ENCODE measurements at places on chromosomes 13 and 19.

- no peak for DNase-seq
Measured at GRCh38 chr13:72643311-72643989, 84.0 kb downstream of the MZT1 start.

DNA sequence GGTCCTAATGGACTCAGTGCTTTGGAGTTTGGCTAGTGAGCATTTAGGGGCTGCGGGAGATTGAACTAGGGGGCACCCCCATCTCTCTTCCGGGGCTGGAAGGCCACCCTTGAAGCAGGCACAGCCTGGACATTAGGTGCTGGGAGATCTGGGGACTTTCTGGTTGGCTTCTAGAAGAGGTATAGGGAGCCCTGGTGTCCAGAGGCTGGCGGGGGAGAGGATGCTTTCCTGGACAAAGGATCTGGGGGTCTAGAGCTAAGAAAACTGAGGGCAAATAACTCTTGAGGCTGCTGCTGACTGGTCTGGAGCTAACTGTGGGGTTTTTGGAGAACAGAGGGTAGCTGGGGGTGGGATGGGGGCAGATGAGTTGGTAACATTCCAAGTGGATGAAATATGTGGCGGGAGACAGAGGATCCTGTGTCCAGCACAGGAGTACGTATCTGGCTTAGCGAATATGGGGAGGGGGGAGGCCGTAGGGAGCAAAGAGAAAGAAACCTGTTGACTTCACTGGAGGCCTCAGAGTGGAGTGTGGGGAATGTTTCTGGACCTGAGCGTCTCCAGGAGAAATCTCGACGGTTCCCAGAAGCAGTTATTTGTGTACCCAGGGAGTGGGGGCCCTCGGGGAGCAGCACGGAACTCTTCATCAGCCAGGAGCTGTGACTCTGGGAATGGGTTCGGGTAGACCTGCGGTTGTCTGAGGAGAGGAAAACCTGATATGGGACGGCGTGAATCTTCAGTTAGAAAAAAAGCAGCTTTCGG lies 1.4 kb downstream of the HNRNPUL1 start:
- DNase-seq, result no peak

GRCh38 chr13:27023385-27024073 lies 148.1 kb downstream of the USP12 start:
- no peak for DNase-seq

DNA sequence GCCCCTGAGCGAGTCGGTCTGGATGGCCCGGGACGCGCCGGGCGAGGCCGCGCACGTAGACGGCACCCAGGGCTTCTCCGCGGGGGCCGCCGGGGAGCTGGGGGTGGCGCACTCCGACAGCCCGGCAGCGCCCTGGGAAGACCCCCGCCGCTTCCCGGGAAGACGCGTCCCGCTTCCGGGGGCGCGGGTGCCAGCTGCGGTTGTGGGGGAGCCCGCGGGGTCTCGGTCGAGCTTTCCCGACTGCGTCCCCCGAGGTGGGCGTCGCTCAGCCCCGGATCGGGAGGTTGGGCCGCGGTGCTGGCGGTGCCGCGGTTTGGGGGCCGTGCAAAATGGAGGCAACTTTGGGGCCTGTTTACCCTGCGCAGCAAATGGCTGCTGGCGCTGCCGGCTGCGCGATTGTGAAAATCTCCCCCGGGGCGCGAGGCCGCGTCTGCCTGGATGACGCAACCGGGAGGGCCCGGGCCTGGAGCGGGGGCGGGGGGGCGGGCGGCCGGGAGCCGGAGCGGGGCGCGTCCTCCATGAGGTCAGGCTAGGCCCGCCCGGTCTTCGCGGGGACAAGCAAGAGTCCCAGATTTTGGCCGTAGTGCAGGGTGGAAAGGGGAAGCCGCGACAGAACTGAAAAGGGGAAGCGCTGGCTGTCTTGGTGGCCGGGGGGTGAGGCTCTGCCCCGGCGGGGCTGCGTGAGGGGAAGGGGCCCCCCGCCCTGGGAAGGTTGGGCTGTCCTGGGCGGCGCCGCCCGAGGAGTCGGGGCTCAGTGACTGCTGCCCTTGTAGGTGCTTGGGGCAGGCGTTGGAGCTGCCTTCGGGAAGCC lies 11.3 kb downstream of the PEAK3 start:
- DNase-seq, result no peak

DNA sequence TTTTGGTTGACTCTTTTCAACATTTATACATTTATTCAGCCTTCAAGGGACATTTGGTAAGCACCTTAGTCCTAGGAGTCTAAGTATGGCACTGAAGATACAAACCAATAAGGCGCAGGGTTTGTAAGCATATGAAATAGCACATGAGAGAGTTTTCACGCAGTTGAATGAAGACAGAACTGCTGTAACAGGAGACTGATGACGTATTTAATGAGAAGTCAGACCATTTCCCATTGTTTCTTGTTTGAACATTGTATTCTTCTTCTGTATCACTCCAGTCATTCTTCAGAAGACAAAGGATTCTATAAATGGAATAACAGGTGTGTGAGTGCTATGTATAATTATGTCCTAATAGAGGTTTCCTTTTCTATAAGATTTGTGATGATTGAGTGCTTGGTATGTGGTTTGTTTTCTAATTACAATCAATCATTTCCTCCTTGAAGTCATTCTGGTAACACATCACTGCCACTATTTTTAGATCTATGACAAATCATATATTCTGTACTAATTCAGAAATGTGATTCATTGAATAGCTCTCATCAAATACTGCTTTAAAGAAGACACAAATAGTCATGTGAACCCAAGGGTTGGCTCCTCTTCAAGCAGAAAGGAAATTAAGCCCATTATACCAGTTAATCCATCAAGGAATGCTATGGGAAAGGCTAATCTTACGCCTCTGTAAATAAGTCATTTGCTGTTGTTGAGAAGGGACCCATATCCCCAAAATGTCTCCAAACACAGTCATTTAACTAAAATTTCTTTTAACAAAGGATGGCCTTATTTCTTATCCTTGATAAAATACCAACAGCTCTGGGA lies 222.8 kb upstream of the NBEA start:
- no peak for DNase-seq

GRCh38 chr19:46366620-46367292 lies 19.9 kb downstream of the PPP5C start:
- DNase-seq, result no peak

- DNase-seq, result no peak
Measured at GRCh38 chr19:8398311-8398771, 8.2 kb downstream of the RAB11B start.

GRCh38 chr19:48218997-48219396 lies 36.7 kb downstream of the CARD8 start:
- no peak for DNase-seq

DNA sequence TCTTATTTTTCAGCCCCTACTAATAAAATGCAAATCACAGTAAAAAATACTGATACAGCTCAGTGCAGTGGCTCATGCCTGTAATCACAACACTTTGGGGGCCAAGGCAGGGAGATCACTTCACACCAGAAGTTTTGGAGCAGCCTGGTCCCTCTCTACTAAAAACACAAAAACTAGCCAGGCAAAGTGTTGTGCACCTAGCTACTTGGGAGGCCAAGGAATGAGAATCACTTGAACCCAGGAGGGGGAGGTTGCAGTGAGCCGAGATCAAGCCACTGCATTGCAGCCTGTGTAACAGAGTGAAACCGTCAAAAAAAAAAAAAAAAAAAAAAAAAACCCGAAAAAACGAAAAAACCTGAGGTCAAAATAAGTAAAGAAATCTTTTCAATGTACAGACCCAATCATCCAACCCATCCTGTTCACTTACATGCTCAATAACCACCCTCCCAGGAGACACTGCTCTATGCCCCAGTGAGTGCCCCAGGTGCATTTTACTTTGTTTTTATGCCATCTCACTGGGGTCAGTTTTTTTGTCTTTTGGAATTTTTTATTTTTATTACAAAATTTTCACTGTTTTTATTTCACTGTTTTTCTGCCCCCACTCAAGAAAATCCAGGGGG lies 107.0 kb downstream of the ZNF486 start:
- no peak for DNase-seq

- no peak for DNase-seq
Measured at GRCh38 chr13:47306991-47307390, 410.1 kb upstream of the HTR2A start.

DNA sequence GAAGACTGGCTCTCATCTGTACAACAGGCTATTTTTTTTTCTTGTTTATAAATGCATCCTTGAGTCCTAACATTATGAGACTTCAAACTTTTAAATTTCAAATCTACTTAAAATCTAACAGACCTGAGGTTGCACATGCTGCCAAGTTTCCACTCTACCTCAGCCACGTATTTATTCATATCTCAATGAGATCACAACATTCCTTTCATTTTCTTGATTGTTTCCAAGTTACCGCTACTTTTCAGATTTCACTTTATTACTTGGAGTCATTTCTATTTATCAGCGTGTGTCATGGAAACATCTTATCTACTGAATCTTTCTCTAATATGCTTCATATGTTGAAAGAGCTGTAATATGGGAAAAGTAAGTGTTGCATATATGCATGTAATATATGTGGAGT lies 1257.5 kb upstream of the ATXN8OS start:
- no peak for DNase-seq

DNA sequence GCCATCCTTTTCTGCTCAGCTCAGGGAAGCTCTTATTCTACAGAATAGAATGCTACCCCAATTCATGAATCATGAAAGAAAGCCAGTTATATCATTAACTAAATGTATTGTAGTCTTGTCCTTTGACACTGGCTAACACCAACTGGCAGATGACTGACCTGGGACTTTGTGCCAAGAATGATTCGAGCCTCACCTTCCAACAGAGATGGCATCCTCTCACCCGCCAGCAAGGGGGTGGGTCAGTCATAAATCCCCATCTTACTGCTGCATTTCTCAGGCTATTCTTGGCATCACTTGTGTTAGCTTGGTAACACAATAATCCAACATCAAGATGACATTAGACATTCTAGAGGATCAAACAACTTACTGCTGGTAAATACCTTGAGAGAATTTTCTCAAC lies 1239.8 kb upstream of the MIR17HG start:
- no peak for DNase-seq

- no peak for DNase-seq
Measured at GRCh38 chr19:11238781-11239376, 540 bp upstream of the ANGPTL8 start.

DNA sequence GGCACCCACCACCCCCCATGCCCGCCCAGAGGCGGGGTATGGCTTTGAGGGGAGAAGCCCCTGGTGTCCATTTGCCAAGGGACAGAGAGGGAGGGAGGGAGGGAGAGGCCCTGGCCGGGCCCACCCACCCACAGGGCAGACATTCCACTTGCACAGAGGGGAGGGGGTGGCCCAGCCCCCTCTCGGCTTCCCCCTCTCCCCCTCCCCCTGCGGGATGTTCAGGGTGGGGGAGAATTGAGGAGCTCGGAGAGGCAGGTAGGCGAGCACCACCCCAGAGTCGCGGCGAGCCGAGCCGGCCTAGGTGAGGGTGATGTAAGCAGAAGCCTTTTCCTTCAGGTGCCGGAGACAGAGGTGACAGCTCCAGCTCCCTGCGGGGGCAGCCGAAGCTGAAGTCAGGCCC lies 12.3 kb downstream of the DPF1 start:
- DNase-seq, result no peak

DNA sequence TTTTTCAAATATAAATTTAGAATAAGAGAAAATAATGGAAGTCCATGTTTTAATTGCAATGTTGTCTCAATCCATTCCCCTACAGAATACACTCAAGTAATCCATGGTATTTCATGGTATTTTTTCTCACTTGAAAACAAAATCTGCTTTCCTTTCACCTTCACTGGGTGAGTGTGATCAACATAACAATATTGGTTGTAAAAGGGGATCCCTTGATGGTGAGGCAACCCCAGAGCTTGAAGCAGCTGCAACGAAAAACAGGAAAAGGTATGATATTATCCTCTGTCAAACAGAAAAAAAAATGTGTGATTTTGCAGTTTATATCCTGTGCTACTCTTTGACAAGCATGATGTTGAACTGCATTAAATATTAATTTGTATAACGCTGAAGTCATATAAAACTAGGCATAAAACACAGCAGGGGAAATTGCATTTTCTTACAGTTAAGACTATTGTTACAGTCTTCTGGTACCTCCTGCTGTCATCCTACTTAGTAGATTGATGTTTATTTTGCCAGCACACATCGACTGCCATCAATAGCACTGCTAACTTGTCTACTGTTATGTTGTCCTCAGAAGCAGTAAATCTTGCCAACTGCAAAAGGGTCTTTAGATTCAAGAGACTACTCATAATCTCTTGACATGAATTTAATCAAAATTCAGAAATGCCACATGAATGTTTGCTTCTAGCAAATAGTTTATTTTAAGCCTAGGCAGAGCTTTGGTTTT lies 373.1 kb upstream of the MIR17HG start:
- DNase-seq, result no peak

- no peak for DNase-seq
Measured at GRCh38 chr13:108957369-108958012, 328.1 kb downstream of the MYO16 start.

GRCh38 chr19:40524133-40524549 lies 52.5 kb upstream of the SHKBP1 start:
- no peak for DNase-seq

DNA sequence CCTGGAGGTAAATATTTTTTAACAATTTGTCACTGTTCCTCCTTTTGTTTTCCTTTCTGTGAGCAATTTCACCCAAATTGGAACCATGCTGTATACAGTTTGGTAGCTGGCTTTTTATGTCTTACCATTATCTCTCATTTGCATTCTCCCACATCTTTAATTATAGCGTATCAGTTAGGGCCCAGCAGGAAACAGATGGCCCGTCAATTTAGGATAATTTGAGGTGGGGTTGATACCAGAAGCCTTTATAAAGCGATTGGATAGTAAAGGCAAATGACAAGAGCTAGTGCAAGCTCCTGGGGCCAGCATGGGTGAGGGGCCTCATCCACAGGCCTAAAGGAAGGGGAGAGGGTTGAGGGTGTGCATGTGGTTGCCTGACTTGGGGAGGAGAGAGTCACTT lies 3.8 kb upstream of the IFNL4 start:
- no peak for DNase-seq

GRCh38 chr13:114196629-114197028 lies 17.6 kb downstream of the CFAP97D2 start:
- no peak for DNase-seq

- no peak for DNase-seq
Measured at GRCh38 chr19:14381689-14382474, 638 bp downstream of the ADGRE5 start.

DNA sequence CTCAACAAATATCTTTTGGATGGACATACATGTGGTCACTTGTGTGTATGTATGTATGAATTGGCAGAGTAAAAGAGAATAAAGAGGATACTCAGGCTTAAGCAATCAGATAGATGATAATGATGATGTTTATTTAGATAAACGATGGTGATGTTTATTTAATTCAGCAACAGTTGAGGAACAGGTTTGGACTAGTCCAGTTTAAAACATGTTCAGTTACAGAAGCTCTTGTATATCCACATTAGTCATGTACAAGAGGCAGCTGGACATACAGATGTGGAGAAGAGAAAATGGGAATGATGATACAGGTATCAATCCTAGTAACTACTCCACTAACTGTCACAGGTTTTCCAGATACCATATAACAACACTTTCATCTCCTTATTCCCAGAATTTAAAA lies 232.1 kb downstream of the DIAPH3 start:
- no peak for DNase-seq

DNA sequence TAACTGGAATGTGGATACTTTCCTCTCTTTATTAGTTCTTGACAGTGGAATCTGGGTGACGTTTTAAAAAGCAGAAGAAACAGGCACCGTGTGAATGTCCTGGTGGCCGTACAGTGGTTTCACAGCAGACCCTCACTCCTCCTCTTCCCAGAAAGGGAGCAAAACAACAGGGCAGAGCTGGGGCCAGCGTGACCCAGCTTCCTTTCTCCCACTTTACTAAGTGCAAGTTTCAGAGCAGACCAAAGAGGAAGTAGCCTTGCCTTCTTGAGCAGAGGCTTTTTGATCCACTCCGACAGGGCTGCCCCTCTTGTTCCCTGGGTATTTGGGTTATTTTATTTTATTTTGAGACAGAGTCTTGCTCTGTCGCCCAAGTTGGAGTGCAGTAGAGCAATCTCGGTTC lies 19.6 kb upstream of the C19orf33 start:
- no peak for DNase-seq

All from NCI-H2107 (cell line).